Activated CD4-positive, alpha-beta T cell treated with anti-CD3 and anti-CD28 coated beads, Interleukin-10, Interleukin-2, amounts not matched to agents 100 ng/mL and 50 ng/mL, durations not matched to agents 16 hours and 8 hours (primary cell): ENCODE measurements at places on chromosomes 7 and 10.

GRCh38 chr7:99790407-99790806, 6.4 kb upstream of the CYP3A4 start:
- DNase-seq: no peak

GRCh38 chr7:103887853-103888602, 101.4 kb downstream of the RELN start:
- DNase-seq: no peak

- no peak for DNase-seq
Observed at GRCh38 chr10:32964270-32964669, 6.2 kb upstream of the ITGB1 start.

DNA sequence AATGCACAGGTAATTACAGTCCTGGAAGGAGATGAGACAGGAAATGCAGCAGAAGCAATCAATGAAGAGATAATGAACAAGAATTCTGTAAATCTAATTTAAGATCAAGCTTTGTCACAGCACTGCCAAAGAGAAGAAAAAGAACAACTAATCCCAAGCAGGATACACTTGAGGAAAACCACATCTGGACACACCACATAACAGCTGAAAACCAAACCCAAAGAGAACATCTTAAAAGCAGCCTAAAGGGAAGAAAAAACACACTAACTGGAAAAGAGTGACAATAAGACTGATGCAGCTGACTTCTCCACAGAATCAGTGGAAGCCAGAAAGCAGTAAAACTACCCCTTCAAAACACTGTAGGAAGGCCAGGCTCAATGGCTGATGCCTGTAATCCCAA, 10.2 kb downstream of the CYTH3 start:
- DNase-seq: no peak

GRCh38 chr10:125038637-125039036, 96.7 kb downstream of the ZRANB1 start:
- no peak for DNase-seq
